8988T (cell line): ENCODE measurements at places on chromosomes 16 and 17.
A peak's percentile ranks its signal among the peaks of the same experiment; 100 is the strongest.

DNA sequence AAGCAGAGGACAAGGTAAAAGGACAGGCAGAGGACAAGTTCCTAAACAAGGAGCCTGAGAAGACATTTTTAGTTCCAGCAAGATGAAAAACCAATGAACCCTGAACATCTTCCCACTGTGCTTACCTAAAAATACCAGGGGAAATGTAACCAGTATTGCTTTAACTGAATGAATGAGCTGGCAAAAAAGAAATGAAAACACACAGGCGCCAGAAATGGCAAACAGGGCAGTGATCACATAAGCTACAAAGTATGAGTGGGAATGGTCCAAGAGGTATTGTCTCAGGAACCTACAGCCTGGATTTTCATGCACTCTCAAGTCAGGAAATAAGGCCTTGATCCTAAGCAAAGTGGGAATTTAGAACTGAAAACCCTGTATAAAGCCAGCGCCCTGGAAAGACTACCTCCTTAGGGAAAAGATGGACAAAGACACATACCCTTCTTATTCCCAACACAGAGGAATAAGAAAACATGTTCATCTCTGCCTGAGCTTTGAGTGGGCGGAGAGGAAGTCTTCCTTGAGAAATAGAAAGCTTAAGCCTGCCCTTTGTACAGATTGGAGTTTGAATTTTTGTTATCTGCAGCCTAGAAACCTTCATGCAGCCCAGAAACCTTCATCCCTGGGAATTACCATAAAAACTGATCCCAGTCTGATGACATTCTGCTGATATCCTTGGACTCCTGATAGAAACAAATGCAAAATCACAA lies 2.1 kb downstream of the CMTM2 start:
- DNase-seq, result no peak

DNA sequence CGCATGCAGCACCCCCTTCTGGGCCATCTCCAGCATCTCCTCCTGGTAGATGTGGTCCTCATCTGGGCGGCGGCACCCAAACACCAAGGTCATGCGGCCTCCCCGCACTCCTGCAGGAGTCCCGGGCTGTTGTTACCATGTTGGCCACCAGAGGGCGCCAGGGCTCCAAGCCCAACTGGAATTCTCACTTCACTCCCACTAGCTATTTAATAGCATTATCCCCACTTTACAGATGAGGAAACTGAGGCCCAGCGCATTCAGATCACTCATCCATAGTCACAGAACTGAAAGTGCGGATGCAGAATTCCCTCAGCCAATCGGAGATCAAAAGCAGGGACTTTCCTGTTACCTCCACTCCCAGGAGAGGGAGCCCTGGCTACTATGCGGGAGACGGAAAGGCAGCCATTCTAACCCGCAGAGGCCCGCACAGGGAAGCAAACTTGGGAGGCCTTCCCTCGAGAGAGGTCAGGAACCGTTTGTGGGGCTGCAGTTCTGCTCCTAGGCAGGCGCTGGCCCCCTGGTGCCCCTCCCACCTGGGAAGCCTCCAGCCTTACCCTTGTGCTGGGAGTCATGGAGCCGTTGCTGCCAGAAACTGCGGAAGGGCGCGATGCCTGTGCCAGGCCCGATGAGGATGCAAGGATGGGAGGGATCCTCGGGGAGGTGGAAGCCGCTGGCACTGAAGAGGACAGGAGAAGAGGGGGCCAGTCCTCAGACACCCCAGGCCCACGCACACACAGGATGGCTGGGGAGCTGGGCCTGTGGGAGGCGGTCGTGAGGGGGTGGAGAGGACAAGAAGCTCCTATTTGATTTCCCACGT lies 40.1 kb downstream of the NOS2 start:
- peak; percentile 65 for DNase-seq

GRCh38 chr16:65509172-65509571 lies 387.3 kb upstream of the CDH11 start:
- DNase-seq, result no peak

DNA sequence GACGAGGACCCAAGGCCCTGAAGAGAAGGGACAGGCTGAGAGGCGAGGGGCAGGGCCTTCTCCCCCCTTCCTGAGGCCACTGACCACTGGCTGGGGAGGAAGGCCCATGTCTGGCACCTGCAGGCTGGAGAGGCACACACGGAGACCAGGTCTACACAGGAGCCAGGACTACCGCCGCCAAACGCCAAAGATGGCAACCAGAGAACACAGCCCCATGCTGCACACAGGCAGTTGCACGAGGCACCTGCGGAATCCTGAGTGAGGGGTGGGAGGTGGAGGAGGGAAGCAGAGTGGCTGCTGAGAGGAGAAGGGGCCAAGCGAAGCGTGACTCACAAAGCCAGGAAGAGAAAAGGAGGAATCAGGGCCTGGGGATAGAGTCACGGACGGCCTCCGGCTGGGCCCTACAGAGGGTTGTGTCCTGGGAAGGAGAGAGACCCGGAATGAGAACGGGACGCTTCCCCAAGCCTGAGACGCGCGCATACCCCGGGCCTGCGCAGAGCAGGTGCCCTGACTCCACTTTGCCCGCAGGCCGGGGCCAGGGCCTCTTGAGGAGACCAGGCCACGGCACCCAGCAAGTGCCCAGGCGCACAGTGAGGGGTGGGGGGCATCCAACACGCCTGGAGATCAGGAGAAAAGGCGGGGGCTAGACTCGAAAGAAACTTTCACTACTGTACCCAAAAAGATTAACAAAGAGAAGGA lies 28.7 kb upstream of the C16orf95 start:
- DNase-seq, result no peak

DNA sequence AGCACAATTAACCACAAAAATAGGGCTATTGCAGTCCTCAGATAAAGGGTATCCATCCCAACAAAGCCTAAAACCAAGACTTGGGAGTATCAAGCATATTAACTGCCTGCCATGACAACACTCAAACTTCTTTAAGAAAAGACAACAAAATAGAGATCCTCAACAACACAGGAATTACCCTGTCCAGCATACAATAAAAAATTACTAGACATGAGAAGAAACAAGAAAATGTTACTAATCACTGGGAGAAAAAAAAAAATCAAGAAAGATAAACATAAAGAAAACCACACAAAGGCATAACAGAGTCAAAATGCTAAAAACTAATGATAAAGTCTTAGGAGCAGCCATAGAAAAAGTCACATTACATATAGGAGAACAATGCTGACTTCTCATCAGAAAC lies 73.9 kb downstream of the SLC39A11 start:
- DNase-seq, result no peak

DNA sequence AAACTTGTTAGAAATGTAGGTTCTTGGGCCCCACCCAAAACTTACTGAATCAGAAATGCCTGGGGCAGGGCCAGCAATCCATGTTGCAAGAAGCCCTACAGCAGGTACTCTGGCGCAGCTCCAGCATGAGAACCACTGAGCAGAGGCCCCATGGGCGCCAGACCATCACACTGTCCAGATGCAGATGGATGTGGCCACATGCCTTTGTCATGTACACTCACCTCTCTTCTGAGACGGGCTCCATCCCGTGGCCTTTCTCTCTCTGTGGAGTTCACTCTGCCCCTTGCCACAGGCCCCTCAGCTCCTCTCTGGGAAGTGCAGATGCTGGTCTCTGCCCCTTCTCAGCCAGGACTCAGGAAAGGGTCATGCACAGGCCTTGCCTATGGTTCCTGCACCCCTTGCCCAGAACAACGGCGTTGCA lies 2.3 kb upstream of the CCNF start:
- no peak for DNase-seq

GRCh38 chr17:69460963-69461922 lies 46.7 kb downstream of the MAP2K6 start:
- no peak for DNase-seq

DNA sequence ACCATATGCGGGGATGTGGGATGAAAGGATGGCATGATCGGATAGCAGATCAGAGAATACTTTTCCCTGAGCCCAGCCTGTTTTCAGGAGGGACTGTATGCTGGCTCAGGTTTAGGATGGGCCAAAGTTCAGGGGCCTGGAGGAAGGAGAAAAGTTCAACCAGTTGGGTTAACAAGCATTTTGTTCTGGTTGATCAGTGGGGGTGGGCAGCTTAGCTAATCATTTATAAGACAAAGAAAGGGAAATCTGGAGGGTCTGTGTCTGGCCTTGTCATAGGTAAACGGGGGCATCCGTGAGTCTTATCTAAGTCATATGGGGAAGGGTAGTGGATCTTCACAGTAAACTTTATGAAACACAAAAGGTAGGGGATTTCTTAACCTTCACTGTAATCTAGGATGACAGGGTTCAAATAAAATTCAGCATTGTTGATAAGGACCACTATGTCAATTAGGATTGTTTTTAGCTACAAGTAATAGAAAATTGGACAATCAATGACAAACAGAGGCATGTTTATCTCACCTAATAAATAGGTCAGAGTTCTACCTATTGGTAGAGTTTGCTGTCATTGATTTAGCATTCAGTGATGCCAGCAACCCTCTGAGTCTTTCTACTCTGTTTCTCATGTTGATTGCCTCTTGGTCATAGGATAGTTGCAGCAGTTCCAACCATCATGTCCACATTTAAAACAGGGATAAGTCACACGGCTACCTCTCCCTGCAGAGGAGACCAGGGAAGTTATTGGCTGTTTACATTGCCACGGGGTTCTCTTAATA lies 11.4 kb downstream of the PCTP start:
- no peak for DNase-seq

DNA sequence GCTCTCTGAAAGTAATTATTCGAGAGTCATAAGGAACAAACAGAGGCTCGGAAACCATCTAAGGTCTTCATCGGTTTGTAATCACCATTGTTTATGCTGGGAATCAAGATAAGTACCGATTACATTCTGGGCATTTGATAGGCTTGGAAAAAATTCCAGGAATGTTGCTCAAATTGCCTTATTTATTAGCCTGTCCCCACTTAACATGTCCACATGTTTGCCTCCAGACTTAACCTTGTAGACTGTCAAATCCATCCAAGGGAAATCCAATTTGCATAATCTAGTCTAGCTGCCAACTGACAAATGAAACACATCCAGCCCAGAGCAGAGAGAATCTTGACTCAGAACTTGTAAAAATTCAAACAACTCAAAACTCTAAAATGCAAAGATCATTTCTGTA lies 51.3 kb upstream of the TMC5 start:
- DNase-seq, result no peak

GRCh38 chr17:47731396-47731795 lies 1.6 kb upstream of the TBX21 start:
- DNase-seq, result peak; percentile 21

DNA sequence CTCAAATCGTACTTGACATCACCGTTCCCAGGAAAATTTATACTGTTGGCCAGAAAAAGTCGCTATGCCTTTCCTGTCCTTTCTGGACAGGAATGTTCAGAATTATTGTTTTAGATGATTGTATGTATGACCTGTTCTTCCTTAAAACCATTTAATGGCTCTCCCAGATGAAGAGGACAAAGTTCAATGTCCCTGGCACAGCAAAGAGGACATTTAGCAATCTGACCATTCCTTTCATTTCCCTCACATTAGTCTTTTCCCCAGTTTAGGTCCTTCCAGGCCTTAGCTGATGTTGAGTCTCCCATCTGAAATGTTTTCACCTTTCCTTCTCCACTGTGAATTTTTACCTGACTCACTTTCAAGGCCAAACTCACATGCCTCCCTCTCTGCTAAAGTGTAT lies 938.9 kb downstream of the CDH11 start:
- no peak for DNase-seq

GRCh38 chr17:74514632-74515334 lies 16.5 kb downstream of the CD300LB start:
- no peak for DNase-seq

DNA sequence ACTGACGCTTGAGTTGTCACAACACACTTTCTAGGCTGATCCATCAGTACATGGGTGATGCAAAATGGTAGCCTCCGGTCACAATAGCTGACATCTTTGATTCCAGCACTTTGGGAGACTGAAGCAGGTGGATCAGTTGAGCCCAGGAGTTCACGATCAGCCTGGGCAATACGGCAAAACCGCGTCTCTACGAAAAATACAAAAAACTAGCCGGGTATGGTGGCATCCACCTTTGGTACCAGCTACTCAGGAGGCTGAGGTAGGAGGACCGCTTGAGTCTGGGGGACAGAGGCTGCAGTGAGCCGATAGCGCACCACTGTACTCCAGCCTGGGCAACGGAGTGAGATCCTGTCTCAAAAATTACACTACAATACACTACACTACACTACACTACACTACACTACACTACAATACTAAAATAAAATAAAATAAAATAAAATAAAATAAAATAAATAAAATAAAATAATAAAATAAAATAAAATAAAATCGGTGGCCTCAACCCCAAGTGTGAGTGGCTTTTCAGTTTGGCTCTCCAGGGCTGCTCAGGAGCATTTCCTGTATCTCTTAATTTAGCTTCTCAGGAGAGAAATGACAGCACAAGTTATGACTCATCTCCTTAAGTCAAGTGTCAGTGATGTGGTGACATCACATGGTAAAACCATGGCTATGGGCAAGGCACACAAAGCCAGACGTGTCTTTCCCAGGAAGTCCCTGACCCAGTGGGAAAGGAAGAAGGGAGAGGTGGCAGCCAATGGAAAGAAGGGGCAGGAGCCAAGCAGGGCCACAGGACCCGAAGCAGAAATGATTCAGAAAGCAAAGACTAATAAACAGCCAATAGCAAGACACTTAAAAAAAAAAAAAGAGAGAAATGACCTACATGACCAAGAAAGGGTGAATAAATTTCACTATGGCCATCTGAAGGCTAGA lies 75.3 kb upstream of the TBC1D3K start:
- DNase-seq, result no peak

GRCh38 chr16:14409563-14409962 lies 220.5 kb downstream of the PARN start:
- no peak for DNase-seq

DNA sequence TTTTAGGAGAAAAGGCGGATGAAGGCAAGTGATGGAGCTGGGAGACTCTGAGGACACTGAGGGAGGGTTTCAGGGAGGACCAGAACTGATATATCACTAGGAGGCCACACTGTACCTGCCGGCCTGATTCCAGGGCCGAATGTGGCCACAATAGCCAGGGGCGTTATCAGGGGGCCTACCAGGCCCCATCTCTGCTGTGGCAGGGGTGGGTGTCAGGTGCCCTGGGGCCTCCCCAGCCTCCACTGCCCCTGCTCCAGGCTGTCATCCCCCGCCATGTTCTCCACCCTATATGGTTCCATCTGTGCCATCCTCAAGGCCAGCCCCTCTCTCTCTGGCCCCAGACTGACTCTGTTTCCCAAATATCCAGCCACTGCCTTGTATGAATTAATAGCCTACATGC lies 246.5 kb downstream of the GSG1L start:
- no peak for DNase-seq

DNA sequence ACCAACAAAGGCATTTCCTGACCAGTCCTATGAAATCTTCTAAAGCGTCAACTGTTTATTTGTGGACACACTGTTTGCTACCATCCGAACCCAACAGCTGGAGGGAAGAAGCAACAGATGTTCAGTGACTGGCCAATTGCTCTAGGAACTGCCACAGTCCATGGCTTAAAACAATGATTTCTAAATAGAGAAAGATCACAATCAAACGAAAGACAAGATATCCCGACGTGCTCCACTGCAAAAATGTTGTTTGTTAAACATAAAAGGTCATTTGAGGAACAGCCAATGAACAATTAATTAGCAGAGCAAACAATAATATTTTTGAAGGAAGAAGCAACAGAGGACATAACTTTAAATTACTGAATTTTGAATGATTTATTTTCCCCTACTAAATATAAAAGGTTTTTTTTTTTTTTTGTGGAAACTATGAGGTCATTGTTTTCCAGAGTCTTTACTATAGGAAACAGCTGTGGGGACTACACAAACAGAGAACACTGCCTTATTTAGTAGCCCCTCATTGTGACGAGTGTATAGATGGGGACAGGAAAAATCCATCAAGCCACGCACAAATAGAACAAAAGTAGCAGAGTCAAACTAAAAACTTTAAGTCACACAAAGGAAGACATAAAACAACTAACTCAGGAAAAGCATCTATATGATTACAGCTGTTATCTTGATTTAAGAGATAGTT lies 17.2 kb downstream of the USP31 start:
- no peak for DNase-seq

- DNase-seq, result no peak
Measured at GRCh38 chr17:66667491-66668030, 167.4 kb upstream of the CACNG5 start.
